ENCODE measurements at places on chromosomes 16 and 17.

DNA sequence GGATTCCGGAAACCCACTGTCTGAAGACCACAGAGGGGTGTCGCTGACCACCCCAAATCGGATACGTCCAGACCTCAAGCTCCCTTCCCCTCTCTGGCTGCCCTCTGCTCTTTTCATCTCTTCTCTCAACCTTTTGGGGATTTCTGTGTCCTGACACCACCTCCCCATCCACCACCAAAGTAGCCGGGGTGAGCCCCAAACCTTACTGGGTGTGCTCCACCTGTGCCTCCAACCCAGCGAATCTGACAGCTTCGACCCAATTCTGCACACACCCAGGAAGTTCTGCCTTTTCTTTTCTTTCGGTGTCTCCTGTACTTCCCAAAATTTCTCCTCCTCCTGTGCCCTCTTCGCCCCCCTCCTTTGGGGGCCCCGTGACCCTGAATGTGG, 534 bp downstream of the KCTD11 start:
- peak; percentile 35 for DNase-seq

DNA sequence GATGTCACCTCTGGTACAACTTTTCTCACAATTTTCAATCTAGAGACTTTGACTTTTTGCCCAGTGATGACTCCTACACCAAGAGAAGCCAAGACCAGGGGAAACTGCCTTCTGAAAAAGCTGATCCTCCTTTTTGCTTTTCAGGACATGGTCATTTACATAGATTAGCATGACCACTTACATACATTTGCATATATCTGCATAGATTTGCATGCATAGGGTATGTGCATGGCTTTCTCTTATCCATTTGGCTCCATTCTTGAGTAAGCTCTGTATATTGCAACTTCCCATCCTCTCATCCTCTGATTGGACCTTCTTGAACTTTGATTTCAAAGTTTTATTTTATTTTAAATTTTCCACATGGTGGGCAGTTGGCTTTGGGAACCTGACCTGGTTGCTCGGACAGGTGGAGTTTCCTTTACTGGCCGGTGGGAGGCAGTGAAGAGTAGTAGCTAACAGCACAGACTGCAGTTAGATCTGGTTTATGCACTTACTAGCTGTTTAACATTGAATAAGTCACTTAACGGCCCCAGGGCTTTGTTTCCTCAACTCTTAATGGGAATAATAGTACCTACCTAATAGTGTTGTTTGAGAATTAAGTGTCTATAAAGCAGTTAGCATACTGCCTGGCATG, 92.9 kb downstream of the GPR139 start:
- peak; percentile 12 for DNase-seq

GRCh38 chr16:10009684-10010083, 172.5 kb downstream of the GRIN2A start:
- DNase-seq = no peak

- no peak for DNase-seq
Measured at GRCh38 chr17:58306131-58306951, 22.3 kb downstream of the TSPOAP1 start.

- DNase-seq = no peak
Measured at GRCh38 chr17:56047331-56047730, 105.9 kb upstream of the ANKFN1 start.

DNA sequence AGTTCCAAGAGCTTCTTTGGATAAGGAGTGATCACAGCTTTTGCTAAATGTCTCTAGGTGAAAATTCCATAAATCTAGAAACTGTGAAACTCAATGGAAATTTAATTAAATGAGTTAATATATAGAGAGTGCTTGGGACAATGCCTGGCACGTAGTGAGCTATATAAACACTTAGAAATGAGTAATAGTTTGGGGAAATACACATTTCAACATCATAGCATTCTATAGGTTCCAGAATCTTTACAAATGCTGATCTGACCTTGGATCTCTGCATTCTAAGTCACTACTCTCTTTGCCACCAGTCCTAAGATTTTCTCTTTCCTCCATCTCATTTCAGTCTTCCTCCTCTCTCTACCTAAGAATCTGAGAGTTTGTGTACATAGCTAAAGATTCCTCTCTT, 175.6 kb downstream of the SOX9 start:
- no peak for DNase-seq

DNA sequence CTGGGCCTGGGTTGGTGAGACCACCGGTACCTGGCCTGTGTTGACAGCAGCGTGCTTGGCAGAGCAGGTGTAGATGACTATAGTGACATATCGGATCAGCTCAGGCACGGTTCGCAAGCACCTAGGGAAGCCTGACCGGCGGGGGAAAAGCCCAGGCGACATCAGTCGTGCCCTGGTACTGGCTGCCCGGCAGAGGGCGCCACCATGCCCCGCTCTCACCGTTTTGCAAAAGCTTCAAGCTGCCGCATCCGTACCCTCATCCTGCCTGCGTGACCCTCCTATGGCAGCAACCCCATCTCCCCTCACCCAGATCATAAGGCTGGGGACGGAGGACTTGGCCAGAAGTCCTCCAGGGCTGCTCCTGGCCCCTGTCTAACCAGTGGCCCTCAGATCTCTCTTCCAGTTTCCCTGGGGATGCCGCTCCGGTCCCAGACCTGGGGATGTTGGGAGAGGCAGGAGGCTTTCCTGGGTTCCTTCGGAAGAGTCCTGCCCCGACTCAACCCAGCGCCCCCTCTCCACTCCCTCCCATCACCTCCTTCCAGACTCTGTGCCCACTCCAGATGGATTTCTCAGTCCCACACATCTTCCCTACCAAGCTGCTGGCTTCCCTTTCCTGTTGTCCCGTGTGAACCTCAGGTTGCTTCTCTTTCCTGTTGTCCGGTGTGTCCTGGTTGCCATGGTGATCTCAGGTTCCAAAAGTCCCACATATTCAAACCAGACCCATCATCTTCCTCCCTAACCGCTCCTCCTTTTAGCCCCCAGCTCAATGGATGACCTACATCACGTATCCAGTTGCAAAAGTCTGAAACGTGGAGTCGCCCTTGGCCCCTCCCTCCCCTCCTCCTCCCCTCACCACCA, 13.7 kb downstream of the ALOX12B start:
- DNase-seq = peak; percentile 92

- no peak for DNase-seq
Measured at GRCh38 chr17:31320791-31321190, 631 bp downstream of the EVI2A start.

GRCh38 chr16:54503011-54503855, 216.6 kb upstream of the IRX3 start:
- DNase-seq = no peak

DNA sequence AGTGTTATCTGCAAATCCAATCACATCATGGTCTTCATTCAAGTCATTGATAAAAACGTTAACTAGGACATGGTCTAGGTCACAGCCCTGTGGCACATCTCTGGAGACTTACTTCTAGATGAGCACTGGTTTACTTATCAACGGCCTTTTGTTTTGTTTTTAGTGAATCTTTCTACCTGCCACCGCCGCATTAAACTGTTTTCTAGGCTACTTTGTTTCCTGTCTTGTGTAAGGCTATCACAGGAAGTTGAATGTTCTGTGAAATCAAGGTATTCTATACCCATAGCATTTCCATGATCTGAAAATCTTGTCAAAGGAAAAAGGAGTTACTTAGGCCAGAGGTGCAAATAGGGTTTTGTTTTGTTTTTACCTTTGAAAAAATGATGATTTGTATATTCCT, 26.9 kb downstream of the SOCS3 start:
- no peak for DNase-seq

DNA sequence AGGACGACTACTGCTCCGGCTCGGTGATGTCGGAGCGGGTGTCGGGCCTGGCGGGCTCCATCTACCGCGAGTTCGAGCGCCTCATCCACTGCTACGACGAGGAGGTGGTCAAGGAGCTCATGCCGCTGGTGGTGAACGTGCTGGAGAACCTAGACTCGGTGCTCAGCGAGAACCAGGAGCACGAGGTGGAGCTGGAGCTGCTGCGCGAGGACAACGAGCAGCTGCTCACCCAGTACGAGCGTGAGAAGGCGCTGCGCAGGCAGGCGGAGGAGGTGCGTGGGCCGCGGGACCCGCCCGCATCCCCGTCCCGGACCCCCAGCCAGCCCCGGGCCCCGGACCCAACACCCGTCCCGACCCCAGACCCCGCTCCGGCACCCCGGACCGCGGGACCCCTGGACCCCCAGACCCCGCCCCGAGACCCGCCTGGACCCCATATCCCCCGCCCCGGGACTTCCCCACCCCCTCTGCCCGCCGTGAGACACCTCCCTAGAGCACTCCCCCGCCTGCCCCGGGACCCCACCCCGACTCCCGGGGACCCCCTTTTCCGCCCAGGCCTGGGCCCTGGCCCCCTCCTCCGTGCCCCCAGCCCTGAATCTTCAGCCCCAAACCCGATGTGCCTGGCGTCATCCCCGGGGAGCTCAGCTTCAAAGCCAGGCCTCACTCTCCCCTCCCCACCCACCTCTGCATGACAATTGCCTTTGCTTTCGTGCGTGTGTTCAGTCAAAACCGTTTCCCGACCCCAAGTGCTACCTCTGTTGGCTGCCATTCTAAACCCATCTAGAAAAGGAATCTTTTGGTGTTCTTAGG, 594 bp downstream of the MAPK8IP3 start:
- DNase-seq = peak; percentile 49

DNA sequence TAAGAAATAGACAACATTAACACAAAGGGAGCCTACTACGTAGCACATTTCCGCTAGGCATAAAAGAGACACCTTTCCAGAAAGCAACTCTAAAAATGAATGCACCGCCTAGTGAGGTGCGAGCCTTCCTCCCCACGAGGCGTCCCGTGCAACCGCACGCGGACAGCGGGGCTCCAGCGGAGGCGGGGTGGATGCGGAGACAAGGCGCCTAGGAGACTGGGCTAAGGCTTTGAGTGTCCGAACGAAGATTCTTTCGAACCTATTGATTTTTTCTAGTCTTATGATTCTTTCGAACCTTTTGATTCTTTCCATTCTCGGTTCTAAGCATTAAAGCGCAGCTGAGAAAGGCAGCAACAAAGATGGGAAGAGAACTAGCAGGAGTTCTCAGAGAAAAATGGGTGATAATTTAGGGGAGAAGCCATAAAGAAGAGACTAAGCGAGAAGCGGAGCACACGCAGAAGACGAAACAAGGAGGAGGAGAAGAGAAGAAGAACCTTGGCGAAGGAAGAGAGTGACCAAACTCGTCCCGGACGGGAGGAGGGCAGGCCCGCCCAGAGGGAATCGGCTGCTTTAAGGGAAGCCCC, 394 bp upstream of the CPD start:
- DNase-seq = peak; percentile 70

DNA sequence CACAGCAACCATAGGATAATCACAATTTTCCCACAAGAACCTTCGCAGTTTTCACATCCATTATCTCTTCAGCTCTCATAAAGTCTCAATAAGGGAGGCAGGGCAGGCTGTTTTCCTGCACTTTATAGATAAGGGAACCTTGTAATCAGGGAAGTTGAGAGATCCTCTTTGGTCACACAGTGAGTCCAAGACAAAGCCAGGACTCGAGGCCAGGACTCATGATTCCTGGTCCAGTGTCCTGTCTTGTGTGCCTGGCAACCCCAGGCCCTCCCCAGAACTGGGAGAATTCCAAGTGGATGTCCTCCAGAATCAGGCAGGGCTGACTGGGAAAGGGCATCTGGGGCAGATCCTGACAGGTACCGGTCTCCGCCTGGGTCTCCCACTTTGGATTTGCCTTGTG, 23.1 kb upstream of the PHF12 start:
- DNase-seq = no peak

DNA sequence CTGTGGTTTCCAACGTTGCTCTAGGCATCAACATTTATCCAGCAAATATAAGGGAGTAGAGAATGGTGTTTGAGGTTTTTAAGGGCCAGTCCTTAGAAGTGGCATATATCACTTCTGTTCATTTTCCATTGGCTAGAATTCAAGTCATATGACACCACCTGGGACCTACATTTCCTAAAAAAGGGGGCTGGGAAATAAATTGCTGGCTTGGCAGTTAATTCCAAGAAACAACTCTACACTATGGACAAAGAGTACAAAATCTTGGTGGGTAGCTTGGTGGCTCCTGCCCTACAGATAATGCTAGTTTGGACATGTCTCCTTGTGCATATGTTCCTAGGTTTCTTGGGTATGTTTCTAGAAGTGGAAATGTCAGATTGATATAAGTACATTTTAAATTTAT, 7.6 kb downstream of the PPM1E start:
- no peak for DNase-seq

DNA sequence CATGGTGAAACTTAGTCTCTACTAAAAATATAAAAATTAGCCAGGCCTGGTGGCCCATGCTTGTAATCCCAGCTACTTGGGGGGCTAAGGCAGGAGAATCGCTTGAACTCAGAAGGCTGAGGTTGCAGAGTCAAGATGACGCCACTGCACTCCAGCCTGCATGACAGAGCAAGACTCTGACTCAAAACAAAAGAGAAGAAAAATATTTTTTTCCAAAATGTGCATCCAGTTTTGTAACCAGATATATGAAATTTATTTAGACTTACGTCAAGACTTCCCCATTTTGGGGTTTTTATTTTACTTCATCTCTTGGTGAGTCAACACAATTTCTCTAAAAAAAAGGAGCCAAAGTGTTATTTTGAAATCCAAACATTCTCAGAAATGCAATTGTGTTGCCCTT, 5.5 kb upstream of the TM4SF5 start:
- DNase-seq = no peak

DNA sequence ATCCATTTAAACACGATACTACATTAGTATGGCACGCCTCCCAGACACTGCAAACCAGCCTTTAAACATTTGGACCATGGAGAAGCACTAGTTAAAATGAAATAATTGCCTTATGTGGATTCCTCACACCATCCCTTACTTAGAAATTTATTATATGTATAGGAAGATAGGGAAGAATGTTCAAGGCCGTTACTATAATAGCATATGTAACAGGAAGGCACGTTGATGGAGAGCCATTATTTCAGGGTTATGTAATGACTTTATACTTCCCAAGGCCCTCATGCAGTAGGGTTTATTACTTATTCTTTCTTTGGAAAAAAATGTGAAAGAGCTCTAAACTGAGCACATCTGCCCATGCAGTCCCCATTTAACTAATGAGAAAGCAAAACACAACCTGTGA, 96.6 kb upstream of the CACNG5 start:
- DNase-seq = no peak

GRCh38 chr17:67558740-67559380, 158.9 kb upstream of the NOL11 start:
- DNase-seq = no peak

- DNase-seq = peak; percentile 26
Measured at GRCh38 chr17:40063901-40064531, 1.3 kb downstream of the THRA start.

DNA sequence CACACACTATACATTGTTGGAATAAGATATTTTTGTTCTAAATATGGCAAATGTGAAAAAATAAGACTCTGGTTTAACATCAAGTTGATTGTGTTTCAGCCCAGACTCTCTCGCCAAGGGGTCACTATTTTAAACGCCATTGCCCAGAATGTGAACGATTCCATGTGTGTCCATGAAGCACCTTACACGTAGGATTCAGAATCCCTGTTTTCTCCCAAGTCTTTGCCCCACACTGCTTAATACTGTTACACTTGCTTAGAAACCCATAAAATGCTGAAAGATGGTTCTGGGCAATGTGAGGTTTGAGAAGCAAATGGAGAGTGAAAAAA, 7.7 kb downstream of the HS3ST3B1 start:
- DNase-seq = no peak

GRCh38 chr17:2190014-2190413, 113.6 kb downstream of the SMG6 start:
- no peak for DNase-seq

GRCh38 chr17:1398931-1399678, 917 bp downstream of the YWHAE start:
- DNase-seq = peak; percentile 69

Measured in stimulated activated CD4-positive, alpha-beta T cell treated with anti-CD3 and anti-CD28 coated beads, Interleukin-15, amount 100 ng/mL, for 24 hours (primary cell).